ENCODE measurements at places on chromosomes 4 and X.

- peak; percentile 26 for DNase-seq
These were observed 65.6 kb downstream of the CDKL5 start for GRCh38 chrX:18490806-18491555.

DNA sequence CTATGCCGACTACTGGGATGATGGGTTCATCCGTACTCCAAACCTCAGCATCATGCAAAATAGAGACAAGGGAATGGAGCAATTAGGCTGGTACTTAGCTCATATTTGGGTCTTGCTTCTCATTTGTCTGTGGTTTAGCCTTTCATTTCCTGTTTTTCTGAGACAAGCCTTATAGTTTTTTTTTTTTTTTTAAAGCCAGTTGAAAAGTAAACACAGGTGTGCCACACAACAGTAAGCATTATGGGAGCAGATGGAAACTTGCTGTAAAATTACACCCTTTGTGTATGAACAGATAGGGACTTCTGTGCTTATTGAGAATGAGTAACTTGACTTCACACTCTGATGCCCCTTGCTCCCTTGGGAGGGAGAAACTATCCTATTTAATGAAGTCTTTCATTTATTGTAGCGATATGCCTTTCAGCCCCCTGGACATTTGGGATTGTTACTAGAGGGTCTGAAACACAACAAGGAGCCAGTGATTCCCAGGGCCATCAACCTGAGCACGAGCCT lies 13.7 kb downstream of the RASSF6 start:
- no peak for DNase-seq

- no peak for DNase-seq
These were observed 8.5 kb downstream of the TAFAZZIN start for GRCh38 chrX:154419688-154420401.

GRCh38 chrX:68940601-68941000 lies 111.8 kb downstream of the EFNB1 start:
- DNase-seq: no peak

GRCh38 chr4:1684506-1685234 lies 557 bp upstream of the FAM53A start:
- no peak for DNase-seq

- DNase-seq: peak; percentile 5
These were observed 31.1 kb upstream of the SH3D19 start for GRCh38 chr4:151356510-151356909.

DNA sequence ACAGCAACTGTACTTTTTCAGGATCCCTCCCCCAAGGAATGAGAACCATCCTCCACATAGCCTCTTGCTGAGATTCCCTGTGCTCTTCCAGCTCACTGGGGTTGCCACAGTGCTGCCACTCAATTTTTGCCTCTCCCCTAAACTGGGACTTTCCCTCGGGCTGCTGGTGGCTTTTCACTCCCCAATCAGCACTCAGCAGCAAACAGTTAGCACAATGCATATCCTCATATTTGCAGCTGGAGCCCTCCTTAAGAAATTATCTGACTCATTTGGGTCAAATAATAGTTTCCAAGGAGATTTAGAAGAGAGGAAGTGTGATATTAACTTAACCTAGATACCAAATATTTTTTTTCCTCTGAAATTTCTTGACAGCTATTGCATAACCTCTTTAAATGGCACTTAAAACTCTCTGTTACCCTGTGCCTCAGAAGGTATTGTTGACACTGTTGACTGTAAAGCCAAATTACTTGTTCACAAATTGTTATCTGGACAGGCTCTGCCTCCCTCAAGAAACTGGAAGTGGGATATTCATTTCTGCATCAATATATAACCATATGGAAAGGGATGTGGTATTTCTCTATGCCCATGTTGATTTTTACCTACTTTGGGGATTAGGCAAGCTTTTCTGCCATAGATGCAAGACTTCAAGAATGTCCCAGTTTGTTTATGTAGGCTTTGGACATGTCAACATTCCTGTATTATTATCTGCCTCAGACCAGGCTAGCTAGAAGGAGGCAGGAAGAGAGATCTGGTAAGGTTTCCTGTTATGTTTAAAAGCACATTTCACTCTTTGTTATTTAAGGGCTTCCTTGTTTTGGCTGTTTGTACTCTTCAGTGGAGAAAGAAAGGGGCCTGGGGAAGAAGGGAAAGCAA lies 58.0 kb downstream of the SEPTIN11 start:
- DNase-seq: peak; percentile 93

DNA sequence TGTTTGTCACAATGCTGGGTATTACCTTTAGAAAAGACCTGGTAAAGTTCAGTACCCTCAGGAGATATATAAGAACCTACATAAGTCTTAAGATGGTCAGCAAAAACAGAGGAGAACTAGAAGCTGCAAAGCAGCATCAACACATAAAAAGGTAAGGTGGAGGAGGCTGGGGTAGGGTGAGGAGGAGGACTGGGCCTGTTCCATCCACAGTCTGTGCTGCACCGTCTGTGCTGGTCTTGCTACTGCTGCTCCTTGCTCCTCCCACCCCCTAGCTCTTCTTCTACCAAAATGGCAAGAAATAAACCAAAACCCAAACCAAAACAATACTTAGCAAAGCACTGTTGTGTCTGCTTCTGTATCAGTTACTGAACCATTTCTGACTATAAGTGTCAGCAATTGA lies 102.2 kb downstream of the CDS1 start:
- no peak for DNase-seq

DNA sequence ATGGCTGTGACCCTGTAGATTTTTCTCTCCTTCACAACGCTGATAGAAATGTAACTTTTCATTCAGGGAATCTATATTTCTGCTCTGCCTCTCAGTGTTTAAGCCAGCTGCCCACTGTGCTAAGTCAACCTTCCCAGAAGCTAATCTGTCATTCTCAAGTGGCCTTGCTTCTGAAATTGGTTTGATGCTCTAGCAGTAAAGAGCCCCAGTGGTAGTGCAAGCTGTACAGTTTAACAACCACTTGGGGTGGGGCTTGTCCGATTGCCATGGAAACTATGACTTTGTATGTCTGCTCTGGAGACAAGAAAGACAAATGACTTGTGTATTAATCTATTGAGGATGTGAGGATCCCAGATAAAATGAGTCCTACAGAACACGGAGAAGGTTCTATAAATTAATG lies 620.9 kb upstream of the GALNT7 start:
- DNase-seq: no peak

DNA sequence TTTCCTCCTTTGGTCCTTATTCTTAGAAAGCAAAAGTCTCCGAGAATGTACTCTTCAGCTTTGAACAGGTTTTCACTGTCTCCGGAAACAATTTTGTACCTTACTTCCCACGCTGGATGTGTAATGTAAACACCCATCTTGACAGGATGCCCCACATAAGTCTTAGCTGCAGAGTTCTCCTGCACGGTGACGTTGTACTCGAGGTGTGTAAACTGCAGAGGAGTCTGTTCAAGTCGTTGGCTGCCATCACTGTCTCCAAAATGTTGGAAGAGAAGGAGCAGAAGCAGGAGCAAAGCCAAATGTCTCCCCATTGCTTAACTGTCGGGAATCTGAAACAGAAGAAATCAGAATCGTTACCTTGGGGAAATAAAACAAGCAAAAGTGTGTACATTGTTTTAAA lies 14.1 kb downstream of the FAT1 start:
- DNase-seq: no peak

DNA sequence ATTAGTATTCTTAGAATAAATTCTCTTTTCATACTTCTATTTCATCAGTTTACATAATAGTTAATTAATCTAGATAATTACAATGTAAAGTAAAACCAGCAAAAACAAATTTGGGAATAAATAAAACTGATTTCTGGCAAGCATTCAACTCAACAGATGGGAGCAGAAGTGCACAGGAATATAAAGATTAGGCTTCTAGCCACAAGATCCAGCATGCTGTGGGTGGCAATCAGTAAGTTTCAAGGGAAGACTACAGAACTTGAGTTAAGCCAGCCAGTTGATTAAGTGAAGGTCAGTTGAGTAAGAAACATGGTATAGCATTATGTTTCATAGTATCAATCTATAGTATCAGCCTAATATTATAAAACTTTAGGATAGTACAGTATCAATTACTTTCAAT lies 324.2 kb upstream of the AADAT start:
- no peak for DNase-seq

DNA sequence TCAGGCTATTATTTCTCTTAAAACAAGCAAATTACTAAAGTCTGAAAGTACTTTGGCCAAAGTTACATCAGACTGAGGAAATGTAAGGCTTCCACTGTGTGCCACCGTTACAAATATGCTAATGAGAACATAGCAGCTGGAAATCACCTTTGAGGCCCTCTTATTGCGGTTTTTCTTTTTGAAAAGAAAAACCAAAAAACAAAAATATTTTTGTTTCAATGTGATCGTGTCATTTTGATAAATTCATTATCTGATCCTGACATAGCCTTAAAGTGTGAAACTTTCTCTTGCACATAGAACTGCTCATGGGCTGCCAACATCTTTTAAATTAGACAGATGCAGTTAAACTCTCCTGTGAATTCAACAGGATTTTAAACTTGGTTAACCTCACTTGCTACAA lies 2.8 kb upstream of the TIFA start:
- DNase-seq: no peak

DNA sequence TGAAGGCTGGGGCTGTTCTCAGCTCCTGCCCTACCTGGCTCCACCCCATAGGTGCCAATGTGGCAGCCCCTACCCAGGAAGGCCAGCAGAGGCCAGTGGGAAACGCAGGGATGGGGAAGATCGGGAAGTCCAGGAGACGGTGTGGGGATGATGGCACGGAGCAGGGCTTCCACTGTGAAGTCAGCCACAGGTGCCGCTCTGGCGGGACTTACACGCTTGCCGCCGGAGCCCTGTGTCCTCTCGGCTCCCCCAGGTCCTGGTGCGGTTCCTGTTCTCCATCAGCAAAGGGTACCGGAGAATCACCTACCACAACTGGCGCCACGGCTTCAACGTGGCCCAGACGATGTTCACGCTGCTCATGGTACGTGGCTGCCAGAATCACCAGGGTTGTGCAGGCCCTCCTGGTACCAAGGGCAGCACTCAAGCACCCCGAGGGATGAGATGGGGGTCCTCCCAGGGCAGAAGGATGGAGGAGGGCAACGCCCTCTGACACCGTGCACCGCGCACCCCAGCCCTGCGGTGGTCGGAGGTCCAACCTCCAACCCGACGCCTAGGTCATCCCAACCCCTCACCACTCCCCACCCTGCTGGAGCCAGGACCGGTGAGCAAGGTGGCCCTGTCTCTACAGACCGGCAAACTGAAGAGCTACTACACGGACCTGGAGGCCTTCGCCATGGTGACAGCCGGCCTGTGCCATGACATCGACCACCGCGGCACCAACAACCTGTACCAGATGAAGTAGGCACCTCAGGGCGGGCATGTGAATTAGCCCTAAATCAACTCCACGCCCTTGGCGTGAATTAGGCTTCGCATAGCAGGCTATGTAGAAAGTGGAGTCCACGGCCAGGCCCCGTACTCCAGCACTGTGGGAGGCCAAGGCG lies 12.0 kb downstream of the ATP5ME start:
- no peak for DNase-seq

DNA sequence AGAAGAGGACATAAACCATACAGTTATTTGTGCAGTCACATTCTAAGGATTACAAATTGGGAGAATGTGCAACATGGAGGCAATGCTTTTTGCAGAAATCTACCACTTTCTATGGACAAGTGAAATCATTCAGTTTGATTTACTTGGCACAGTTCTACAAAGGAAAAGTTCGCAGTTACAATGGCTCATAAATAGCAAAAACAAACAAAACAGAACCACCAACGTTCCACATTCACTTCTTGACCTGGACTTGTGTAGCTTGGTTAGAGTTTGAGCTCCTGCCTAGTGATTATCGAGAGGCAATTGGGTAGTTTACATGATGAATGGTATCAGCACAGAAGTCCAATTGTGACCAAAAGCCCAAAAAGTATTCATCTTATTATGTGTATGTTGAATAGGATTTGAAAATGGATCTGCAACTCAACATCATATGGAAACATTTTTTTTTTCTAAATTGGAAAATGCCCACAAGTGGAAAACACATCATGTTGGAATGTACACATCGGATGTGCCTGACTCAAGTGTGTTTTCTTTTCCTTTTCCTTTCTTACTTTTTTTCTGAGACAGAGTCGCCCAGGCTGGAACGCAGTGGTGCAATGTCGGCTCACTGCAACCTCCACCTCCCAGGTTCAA lies 123.8 kb downstream of the LUZP4 start:
- peak; percentile 17 for DNase-seq

DNA sequence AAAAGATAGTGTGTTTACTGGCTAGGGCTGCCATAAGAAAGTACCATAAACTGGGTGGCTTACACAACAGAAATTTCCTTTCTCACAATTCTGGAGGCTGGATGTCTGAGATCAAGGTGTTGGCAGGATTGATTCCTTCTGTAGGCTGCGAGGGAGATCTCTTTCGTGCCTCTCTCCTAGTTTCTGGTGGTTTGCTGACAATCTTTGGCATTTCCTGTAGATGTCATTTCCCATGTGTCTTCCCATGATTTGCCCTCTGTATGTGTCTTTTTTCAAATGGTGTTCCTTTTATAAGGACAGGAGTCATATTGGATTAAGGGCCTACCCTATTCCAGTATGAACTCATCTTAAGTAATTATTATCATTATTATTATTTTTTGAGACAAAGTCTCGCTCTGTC lies 27.9 kb upstream of the LCORL start:
- DNase-seq: peak; percentile 2

- DNase-seq: no peak
These were observed 177.1 kb upstream of the TET2 start for GRCh38 chr4:104969394-104970082.

DNA sequence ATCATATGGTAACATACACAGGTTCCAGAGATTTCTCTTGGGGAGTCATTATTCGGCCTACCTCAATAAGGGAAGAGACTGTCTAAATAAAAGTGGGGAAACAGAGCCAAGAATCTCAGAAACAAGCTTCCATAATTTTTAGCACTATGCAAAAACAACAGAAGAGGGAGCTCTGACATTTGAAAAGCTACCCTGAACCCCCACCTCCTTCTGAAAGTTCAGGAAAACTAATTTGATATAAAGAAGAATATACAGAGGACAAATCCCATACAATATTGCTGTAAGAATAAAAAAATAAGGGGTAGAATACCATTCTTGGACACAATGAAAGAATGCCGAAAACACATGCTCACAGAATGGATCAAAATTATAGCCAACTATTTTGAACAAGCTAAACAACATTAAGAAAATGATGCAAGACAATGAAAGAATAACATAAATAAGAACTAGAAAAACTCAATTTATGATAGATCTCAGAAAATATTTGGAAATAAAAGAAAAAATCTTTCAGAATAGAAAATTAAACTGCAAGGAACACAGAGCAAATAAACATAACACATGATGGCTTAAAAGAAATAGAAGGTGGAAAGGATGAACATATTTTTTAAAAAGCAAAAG lies 14.4 kb upstream of the ZNF41 start:
- peak; percentile 57 for DNase-seq

- no peak for DNase-seq
These were observed 87.1 kb downstream of the TBC1D19 start for GRCh38 chr4:26670903-26671537.

DNA sequence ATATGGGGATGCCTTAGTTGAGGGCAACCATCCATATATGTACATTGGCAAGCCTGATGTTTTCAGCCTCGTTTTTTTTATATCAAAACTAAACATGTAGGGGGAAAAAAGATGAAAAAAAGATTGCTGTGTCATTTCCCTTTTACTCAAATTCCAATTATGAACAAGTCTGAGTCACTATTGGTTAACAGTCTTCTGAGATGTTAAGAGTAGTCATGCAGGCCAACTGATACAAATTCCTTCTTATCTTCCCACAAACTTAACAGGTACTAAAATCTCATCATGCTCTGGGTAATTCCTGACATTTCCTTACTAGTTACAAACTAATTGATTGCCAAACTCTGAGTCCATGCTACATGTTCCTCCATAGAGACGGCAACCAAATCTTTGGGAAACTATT lies 222.1 kb downstream of the FRMPD4 start:
- peak; percentile 70 for DNase-seq

- no peak for DNase-seq
These were observed 71.5 kb downstream of the TSPAN5 start for GRCh38 chr4:98586962-98587354.

Data from fibroblast of pulmonary artery (primary cell).